ENCODE measurements at places on chromosomes 3 and 15.

DNA sequence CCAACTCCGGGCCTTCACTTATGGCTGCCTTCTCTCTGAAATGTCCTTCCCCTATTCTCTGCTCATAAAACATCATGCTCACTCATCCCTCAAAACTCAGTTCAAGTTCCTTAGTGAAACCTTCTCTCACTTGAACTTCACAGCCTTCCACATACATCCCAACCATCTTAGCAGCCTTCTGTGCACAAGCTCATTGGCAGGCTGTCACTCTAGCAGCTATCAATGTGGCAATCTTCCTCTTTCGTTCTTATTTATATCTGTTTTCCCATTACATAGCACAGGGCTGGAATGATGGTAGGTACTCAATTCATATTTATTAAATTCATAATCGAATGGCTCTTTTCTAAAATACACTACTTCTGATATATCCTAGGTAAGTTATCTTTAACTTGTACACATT, 66.4 kb upstream of the MCTP2 start:
- DNase-seq = no peak

- DNase-seq = no peak
These were observed 33.2 kb downstream of the BMF start for GRCh38 chr15:40075298-40076044.

GRCh38 chr3:51679777-51680176, 8.7 kb downstream of the TEX264 start:
- no peak for DNase-seq

- no peak for DNase-seq
These were observed 94.1 kb upstream of the CHL1 start for GRCh38 chr3:102484-102883.

GRCh38 chr15:33859992-33860545, 108.2 kb upstream of the CHRM5 start:
- no peak for DNase-seq

GRCh38 chr15:70235347-70235746, 137.6 kb upstream of the TLE3 start:
- DNase-seq = no peak

DNA sequence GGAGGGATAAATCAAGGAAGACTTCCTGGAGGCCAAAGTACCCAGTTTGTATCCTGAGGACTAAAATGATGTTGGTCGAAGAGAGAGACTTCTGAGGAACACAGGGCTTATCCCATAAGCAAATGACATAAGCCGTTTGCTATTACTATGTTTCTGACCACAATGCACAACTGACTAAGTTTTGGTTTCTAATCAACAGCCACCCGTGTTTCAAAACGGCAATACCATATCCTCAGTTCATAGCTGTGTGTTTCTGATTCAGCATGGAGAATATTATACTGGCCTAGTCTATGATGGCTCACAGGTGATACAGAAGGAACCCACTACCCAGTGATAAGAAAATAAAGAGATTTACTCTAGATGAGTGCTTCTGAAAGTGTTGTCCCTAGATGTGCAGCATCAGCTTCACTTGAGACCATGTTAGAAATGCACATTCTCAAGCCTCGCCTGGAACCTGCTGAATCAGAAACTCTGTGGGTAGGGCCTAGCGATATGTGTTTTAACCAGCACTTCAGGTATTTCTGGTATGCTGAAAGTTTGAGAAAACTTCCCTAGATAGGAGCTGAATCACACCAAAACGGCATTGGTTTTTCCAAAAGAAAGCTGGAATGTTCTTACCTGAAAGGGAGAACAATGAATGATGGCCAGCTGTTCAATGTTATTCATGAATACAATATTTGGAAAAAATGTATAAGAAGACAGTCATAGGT, 639.7 kb upstream of the NR2F2 start:
- no peak for DNase-seq

GRCh38 chr3:45407600-45407999, 19.2 kb downstream of the LARS2 start:
- no peak for DNase-seq

DNA sequence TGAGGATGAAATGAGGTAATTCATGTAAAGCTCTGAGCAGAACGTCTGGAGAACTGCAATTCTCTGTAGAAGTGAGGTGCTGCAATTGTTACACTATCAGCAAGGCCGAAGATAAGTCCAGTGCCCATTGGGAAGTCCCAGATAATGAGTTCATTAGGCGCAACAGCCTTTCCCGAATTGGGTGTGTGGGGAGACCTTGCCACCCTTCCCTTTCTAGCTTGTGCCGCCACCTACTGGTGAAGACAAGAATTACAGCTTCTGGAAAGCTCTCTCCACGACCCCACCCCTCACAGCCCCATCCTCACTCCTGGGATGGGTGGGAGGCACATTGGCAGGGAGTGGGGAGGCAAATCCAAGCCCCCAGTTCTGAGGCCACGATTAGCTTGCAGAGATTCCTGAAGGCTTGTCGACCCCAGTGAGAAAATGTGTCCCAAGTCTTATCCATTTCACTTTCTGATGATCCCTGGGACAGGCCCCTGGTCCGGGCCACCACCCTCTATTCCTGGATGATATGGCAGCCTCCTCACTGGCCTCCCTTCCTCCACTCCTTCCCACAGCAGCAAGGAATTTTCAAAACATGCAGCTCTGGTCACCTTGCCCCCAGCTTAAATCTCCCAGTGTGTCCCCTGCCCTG, 36.4 kb downstream of the FAM3D start:
- DNase-seq = peak; percentile 74

GRCh38 chr3:66789580-66790237, 208.4 kb upstream of the KBTBD8 start:
- no peak for DNase-seq

- peak; percentile 57 for DNase-seq
These were observed 3.7 kb upstream of the MYL3 start for GRCh38 chr3:46866720-46867549.

GRCh38 chr3:123547881-123548519, 36.9 kb downstream of the HACD2 start:
- DNase-seq = no peak

- no peak for DNase-seq
These were observed 231.3 kb downstream of the OCA2 start for GRCh38 chr15:27867861-27868260.

- no peak for DNase-seq
These were observed 20.8 kb downstream of the HTR3C start for GRCh38 chr3:184073621-184074020.

GRCh38 chr15:65862682-65863081, 6.6 kb upstream of the RAB11A start:
- DNase-seq = peak; percentile 69

- DNase-seq = no peak
These were observed 109.5 kb downstream of the ST8SIA2 start for GRCh38 chr15:92502930-92503857.

DNA sequence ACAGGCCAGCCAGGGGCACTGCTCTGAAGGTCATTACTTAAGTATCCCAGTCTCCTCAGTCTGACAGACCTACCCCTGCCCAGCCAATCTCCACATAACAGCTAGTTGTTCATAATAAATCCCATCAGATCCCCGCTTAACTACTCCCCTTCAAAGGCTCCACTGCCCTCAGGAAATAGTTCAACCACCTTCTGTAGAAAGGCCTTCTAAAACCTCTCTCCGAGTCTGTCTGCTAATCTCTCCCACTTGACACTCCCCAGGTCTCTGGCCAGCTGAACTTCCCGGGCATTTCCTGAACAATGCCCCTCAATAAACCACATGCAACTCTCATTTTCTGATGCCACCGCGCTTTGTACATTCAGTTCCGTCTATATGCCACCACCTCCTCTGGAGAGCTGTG, 6.0 kb downstream of the PRC1 start:
- no peak for DNase-seq

DNA sequence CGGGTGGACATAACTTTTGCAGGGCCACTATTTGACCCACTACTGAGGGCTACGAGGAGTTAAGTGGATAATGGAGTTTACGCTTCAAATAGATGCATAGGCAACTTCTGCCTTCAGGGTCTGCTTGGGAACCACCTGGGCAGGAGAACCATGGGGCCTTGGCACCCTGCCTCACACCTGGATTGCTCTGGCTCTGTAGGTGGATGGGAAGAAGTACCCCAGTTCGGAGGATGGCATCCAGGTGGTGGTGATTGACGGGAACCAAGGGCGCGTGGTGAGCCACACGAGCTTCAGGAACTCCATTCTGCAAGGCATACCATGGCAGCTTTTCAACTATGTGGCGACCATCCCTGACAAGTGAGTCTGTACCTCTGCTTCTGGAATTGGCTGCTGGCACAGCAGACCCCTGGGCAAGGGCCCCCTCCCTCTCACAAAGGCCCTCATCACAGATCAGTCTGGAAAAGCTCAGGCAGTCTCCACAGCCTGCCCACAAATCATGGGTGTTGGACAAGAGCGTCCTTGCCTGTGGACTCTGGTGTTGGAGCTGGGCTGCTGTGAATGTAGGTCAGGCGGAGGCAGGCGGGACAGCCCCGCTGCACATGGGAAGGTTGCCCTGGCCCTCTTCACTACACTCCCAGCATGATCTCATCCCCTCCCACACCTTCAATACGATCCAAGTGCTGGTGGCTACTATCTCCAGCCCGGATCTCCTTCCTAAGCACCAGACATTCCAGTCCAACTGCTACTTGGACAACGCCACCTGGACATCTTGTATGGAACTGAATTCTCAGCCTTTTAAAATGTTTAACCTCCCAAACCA, 46.7 kb downstream of the MESD start:
- DNase-seq = no peak

DNA sequence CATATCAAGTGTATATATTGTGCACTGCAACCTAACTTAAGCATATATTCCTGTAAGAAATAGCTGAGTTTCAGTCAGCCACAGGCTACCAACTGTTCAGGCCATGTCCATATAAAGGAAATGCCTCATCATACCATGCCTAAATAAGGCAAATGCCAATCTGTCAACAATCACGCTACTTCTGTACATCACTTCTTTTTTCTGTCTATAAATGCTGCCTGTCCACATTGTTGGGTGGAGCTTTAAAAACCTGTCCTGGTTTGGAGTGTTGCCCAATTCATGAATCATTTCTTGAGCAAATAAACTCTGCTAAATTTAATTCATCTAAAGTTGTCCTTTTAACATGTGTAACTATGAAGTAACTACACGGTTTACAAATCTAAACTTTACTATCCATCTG, 1091.9 kb downstream of the NSUN3 start:
- DNase-seq = no peak

GRCh38 chr3:40020689-40021088, 211.3 kb downstream of the MYRIP start:
- DNase-seq = no peak

All from EL (cell line).